Stimulated activated CD8-positive, alpha-beta memory T cell treated with anti-CD3 and anti-CD28 coated beads, Interleukin-2, amount 100 ng/mL, for 1 hour (primary cell): ENCODE measurements at places on chromosomes 5 and 9.

GRCh38 chr5:140356853-140357725, 2.9 kb upstream of the SLC4A9 start:
- DNase-seq = no peak

GRCh38 chr5:74075501-74076484, 449.8 kb downstream of the ARHGEF28 start:
- DNase-seq = no peak

DNA sequence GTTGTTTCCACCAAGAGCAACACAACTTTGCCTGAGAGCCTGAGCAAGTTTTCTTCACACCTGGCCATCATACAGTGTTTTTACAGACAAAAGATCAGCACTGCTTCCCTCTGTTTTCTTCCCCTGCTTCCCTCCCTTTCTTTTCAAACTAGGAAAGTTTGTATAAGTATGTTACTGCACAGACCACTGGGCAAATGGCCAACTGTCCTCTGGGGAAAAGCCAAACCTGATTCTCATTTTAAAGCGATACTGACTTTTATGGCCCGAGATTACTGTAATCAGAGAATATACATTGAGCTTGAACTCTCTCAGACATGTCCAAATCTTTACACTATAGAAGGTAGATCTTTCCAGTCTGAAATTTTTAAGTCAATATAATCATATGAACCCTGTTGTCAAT, 415.0 kb downstream of the NFIB start:
- DNase-seq = no peak

- no peak for DNase-seq
Measured at GRCh38 chr9:77960356-77961153, 71.1 kb downstream of the GNAQ start.

DNA sequence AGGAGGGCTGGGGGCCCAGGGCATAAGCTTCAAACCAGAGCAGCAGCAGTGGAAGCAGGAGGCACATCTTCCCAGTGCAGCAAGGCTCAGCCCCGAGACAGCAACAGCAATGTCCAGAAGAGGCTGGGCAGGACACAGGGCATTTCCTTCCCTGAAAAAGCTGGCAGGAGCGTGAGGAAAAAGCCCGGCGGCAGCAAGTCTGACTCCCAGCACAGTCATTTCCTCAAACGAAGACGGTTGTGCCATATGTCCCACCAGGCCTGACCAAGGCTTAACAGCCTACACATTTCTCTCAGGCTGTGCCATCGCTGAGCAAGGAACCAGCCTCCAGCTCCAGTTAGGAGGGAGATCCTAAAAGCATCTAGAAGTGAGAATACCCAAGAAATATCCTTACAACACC, 74.5 kb downstream of the APTX start:
- no peak for DNase-seq

GRCh38 chr5:110027527-110028322, 338.0 kb downstream of the MAN2A1 start:
- no peak for DNase-seq

GRCh38 chr5:9288234-9288633, 257.6 kb downstream of the SEMA5A start:
- DNase-seq = no peak

DNA sequence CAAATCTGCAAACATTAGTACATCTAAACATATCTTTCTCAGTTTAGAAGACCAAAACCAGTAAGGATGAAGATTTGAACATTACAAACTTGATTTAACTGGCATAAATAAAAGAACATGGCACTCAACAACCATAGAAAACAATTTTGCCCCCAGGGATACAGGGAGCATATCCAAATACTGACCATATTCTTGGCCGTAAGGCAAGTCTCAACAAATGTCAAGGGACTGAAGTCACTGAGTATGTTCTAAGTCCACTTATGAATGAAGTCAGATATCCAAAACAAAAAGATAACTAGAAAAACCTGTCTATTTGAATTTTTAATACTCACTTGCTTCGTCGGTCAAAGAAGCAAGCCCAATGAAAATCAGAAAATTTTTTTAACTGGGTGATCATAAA, 14.1 kb downstream of the FEM1C start:
- no peak for DNase-seq

DNA sequence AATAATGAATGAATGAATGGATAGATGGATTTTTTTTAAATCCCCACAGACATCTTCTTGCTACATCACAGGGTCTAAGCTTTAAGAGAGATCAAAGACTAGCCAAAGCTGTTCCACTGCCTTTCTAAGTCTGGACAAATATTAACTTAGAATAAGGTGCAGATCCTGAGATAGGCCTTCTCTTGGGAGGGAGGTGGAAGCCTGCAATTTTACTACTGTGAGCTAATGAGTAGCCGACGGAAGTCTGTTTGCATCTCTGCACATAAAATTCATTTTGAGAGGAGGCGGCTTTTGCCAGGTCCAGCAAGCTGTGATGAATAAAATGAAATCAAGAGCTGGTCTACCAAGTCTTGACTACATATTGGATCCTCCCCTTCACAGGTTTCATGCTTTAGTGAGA, 484.9 kb downstream of the TMEM38B start:
- no peak for DNase-seq

GRCh38 chr5:140322751-140323731, 20.1 kb upstream of the PFDN1 start:
- DNase-seq = no peak

DNA sequence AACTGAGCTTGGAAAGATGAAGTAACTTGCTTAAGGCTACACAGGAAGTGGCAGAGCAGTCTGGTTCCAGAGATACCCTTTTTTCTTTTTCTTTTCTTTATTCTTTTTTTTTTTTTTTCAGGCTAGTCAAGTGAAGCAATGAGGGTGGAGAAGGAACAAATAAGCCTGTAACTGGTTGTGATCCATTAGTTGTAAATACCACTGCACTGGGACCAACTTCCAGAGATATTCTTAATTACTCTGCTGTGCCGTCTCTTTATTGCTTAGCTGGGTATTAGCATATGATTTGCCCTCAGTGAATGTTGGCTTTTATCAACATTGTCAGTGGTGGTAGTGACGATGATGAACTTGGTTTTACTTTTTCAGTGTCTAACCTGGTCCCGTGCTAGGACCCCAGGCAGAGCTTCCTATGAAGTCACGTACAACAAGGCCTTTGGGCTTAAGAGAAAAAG, 26.7 kb downstream of the LNPEP start:
- no peak for DNase-seq

DNA sequence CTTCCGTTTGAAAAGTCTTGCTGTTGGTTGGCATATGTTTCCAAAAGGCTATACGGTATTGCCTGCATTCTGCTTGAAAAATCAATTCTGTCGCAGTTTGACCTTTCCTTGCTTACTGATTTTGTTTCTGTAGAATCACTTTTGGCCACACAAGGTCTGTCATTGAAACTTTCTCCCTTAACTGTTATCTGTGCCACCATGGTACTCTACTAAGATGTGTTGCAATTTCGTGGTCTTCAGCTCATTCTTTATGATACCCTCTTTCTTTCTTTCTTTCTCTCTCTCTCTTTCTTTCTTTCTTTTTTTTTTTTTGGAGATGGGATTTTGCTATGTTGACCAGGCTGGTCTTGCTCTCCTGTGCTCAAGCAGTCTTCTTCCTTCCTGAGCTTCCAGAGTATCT, 4.5 kb downstream of the OSTF1 start:
- no peak for DNase-seq

DNA sequence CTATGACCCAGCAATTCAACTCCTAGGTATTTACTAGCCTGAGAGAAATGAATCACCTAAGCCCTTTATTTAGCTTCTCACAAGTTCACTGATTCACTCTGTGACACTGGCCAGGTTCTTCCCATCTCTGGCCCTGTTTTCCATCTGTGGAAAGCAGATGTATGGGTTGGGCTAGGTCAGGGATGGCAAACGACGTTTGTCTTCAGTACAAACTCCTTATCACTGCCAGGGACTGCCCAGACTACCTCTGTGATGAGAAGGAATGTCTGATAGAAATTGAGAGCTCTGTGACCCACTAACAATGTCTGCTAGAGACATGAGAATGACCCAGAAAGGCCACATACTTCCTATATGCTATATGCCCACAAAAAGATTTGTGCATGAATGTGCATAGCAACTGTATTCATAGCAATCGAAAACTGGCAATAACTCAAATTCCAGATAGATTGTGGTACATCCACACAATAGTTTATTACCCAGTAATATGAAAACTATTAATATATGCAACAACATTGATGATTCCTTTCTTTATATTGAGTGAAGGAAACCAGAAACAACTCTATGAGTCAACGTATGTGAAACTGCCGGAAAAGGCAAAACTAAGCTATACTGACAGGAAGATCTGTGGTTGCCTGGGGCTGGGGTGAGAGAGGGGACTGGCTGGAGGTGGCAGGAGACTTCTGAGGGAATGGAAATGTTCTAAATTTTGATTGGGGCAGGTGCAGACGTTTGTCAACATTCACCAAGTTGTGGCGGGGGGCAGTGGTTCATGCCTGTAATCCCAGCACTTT, 32.0 kb upstream of the ADAM19 start:
- peak; percentile 44 for DNase-seq

DNA sequence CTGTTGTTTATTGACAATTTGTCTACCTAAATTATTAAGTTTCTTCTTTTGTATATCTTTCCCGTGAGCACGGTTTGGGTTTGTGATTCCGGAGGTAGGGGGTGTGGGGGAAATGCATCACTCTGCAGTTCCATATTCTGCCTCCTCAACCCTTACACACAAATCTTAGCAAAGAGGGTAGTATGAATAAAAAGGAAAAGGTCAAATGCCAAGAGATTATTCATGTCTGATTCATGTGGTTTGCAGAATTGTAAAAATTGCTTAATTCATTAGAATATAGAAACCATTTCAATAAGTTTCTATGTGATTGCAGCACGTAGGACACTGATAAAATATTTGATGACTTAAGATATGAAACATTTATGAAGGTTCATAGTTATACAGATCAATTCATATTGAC, 601.9 kb downstream of the SEMA5A start:
- no peak for DNase-seq

- no peak for DNase-seq
Measured at GRCh38 chr9:135714242-135715055, 12.5 kb downstream of the KCNT1 start.

GRCh38 chr5:21071421-21071820, 1083.4 kb upstream of the CDH18 start:
- no peak for DNase-seq

- DNase-seq = no peak
Measured at GRCh38 chr9:86893811-86894490, 53.4 kb downstream of the GAS1 start.

GRCh38 chr9:113588242-113588810, 124.8 kb downstream of the RGS3 start:
- no peak for DNase-seq

GRCh38 chr5:76391014-76391413, 12.1 kb upstream of the IQGAP2 start:
- DNase-seq = no peak

DNA sequence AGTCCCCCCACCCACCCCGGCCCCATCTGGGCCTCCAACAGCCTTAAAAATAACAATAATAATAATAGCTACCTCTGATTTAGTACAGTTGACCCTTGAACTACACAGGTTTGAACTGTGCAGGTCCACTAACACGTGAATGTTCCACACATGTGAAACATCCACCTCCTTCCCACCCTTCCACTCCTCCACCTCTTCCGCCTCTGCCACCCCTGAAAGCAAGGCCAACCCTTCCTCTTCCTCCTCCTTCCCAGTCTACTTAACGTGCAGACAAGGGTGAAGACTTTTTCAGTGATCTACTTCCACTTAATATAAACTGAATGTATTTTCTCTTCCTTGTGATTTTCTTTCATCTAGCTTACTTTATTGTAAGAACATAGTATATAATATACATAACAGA, 10.8 kb downstream of the PDGFRB start:
- DNase-seq = no peak

DNA sequence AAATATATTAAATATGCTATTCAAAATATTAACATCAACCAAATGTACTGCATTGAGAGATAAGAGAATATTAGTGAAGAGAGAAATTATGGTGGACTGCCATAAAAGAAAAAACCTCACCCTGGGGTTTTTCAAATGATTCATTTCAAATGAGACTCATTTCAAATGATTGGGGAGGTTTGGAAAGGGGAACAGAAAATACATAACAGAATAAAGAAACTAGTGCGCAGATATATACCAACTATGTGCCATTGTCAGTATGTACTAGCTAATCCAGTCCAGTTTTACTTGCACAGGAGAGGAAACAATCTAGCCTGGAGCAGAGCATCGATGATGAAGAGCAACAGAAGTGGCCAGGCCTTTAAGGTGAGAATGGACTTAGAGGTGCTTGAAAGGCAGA, 651.6 kb upstream of the RORB start:
- no peak for DNase-seq

DNA sequence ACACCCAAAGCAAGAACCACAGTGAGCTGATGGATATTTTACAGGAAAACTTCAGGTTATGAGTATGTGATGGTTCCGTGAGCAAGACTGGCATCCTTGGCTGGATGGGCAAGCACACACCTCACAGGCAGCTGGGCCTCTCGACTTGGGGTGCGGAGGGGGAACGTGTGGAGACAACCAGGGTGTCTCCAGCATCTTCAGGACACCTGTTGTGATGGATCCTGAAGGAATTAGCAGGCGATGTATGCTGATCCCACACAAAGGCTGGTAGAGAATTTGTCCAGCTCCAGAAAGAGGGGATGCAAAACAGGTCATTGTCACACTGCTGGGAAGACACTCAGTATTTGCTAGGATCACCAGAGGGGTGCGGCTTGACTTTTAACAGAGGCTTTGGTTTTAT, 42.7 kb downstream of the SECISBP2 start:
- DNase-seq = no peak

GRCh38 chr5:126975796-126976195, 54.6 kb downstream of the MARCHF3 start:
- DNase-seq = no peak

DNA sequence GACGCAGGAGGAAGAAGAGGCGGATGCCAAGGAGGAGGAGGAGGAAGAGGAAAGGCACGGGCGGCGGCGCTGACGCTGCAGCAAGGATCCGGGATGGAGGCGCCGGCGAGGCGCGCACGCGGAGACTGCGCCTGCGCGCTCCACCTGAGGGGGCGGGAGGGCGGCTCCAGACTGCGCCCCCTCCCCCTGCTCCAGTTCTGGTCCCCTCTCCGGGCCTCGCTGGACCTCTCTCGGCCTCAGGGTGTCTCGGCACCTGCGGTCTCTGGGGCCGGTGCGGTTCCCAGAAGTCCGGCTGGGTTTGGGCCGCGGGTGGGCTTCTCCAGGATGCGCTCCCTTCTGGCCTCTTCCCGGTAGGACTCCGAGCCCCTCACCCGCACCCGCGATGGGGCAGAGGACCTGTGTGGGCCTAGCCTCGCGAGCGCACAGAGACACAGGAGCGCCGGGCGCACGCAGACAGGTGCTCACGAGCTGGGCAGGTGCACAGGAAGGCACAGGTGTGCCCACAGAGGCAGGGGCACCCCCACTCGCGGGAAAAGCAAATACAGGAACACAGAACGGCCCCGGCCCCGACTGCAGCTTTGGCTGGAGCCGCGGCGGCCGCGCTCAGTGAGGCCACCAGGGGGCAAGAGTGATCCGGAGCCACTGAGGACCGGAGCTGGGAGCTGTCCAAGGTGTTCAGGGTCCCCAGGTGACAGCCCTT, at the start of gene NPDC1:
Gene NPDC1, minus strand, starts transcription at position 90 of the 700 bp plus-strand sequence. CDS start 188 bp downstream, outside the sequence.
- peak; percentile 53 for DNase-seq
